ENCODE measurements at places on chromosomes 7 and 10.
A peak's percentile ranks its signal among the peaks of the same experiment; 100 is the strongest.

- DNase-seq, result no peak
These were observed 72.5 kb upstream of the CTBP2 start for GRCh38 chr10:125232841-125233240.

GRCh38 chr7:139902436-139903102, 73.5 kb downstream of the TBXAS1 start:
- DNase-seq, result no peak

DNA sequence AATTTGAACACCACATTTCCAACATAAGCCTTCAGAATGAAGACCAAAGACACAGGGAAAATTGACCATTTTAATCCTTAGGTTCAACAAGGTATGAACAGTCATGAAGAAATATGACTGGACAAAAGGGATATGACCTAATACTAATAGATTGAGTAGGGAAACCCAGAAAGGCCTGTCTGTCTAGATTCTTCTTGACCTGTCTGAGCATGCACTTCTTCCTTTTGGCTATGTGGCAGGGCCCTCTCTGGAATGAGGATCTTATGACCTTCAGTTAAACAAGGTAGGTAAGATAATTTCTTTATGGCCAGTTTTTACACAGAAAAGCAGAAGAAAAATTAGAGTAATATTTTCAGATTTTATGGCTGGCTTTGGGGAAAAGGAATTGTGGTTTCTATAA, 3.0 kb upstream of the PHYHIPL start:
- DNase-seq, result no peak

- no peak for DNase-seq
These were observed 103.8 kb downstream of the XRCC2 start for GRCh38 chr7:152572101-152572500.

- DNase-seq, result peak; percentile 80
These were observed at the start of gene ECHS1 for GRCh38 chr10:133373174-133374090. Gene ECHS1, minus strand, starts transcription at chr10:133373354. Its CDS starts 21 bp downstream, at chr10:133373333.

DNA sequence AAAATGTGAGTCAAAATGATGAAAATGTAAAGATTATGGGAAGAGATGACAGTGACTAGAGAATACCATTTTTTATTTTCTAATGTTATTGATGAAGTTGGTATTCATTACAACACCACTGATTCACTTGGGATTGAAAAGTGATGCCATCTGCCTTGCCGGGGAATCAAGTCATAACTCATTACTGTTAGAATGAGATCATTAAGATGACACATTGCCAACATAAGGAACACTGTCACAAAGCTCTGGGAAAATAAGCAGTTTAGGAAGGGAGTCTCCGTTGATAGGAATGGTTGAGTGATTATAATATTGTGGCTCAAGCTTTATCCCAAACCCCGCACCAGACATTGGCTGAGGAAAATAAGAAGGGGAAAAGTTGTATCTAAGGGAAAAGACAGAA, 121.5 kb upstream of the PLPP4 start:
- DNase-seq, result no peak

DNA sequence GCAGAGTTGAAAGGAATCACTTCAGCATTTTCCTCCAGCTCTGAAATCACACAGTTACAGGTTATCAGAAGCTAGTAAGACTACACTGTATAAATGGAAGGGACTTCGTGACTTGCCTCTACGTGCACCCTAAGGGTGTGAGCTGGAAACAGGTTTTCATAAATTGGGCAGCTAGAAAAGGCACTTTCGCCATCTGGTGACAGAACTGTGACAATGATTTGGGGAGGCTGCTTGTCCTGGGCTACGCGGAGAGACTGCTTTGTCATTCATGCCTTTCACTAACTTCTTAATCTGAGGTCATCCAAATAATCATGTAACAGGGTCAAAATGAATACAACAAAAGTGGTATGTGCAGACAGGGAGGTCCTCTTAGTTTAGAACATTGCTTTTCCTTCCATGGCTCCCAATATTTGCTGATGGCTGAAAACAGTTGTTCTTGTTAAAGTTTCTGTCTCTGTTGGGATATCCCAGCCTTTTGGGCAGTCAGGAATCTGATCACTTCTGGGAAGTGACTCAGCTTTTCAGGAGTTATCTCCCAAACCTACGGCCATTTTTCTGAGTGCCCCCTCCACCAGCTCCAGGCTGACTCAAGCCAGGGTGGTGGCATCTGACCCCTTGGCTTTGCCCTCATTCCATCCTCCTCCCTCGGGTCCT, 17.8 kb downstream of the VWC2 start:
- no peak for DNase-seq

GRCh38 chr10:128528781-128529180, 402.6 kb upstream of the MKI67 start:
- DNase-seq, result no peak

DNA sequence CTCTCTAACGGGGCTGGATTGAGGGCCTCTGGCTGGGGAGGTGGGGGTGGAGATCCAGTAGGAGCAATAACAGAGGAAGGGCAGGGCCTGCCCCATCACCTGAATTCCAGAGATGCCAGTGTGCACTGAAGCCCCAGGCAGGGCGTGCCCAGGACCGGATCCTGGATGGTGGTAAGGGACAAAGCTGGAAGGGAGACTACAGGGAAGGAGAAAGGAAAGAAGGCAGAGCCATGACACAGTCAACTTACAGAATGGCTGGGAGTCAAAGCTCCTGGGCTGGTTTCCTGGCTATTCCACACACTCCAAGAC, 666 bp downstream of the TMEM139 start:
- no peak for DNase-seq

DNA sequence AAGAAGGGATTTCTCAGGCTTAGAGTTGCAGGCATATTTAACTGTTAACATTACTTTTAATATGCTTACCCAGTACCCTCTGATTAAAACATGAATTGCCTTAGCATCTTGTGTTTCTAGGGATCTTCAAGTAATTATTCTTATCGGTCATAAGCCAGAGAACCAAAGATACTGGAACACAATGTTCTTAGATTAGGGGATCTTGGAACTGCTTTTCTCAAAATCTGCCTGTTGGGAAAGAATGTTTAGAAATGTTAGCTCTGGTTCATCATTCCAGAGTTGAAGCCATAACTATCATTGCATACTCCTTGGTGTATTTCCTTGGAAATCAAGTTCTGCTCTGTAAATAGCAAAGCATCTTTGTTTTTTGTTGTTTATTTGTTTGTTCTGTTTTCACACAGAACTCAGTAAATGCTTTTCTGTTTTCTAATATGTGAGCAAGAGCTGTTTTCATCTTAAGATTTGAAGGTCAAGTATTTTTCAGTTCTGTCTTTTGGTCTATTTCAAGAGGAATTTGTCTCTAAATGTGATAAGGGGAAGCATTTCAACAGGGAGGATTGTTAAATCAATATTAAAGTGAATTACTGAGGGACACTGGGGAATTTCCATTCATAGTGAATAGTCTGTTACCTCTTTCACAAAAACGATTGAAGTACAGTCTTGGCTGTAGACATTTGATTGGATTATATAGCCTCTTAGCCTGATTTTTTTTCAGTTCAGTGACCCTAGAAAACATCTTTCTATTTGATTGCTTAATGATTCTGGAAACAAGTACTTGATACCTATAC, 103.2 kb upstream of the CYP26C1 start:
- DNase-seq, result no peak

DNA sequence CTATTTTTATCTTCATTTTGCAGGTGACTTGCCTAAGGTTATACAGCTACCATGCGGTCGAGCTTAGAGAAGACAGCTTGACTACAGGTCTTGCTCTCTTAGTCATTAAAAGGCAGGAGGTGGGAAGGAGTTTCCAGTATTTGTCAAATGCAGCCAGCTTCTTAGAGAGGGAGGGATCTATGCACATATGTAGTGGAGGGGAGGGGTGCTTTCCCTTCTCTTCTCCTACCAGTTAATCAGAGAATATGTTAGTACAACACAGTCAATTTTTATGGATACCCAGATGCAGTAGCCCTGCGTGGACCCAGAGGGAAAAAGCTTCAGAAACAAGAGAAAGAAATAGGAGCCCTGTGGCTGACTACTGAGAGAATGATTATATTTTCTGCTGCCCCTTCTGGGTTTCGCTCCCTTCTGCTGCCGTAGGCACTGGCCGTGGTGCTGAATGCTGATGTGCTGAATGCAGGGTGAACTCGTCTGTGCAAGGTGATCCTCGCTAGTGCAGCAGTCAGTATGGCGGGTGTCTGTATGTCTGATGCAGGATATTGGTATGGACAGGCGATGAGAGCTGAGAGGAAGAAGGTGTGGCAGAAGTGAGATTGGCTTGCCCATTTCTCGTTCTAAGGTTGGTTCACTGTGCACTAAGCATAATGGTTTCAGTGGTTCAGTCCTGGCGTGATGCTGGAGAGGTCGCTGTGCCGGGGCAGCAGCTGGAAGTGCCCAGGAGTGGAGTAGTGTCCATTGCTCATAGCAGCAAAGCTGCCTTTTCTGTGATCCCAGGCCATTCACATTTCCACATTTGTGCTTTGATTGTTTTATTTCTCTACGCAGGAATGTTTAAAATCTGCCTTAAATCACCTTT, 189.2 kb upstream of the PODXL start:
- no peak for DNase-seq

GRCh38 chr7:153948060-153948459, 104.1 kb upstream of the DPP6 start:
- no peak for DNase-seq

- DNase-seq, result no peak
These were observed 21.1 kb downstream of the KLLN start for GRCh38 chr10:87842220-87842641.
